ENCODE measurements at places on chromosomes 7 and 10.

- no peak for DNase-seq
Measured at GRCh38 chr7:90455163-90456030, 14.0 kb upstream of the PTTG1IP2 start.

- DNase-seq: no peak
Measured at GRCh38 chr10:66538908-66539307, 386.9 kb upstream of the LRRTM3 start.

DNA sequence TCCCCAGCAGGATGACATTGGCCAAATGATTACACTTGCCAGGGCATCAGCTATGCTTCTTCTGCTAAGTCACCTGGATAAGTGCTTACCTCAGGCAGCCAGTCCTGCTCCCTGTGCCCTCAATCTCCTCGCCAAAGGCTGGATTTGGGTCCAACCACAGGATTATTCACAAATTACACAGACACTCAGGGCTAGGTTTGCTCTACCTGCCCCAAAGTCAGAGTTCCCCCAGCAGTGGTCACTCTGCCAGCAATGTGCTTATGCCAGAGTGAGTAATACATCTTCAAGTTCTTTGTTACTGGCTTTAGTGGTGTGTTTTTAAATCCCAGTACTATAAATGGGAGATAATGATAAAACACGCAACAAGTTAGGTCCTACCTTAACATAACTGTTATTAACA, 189.7 kb upstream of the SEMA3D start:
- DNase-seq: no peak

DNA sequence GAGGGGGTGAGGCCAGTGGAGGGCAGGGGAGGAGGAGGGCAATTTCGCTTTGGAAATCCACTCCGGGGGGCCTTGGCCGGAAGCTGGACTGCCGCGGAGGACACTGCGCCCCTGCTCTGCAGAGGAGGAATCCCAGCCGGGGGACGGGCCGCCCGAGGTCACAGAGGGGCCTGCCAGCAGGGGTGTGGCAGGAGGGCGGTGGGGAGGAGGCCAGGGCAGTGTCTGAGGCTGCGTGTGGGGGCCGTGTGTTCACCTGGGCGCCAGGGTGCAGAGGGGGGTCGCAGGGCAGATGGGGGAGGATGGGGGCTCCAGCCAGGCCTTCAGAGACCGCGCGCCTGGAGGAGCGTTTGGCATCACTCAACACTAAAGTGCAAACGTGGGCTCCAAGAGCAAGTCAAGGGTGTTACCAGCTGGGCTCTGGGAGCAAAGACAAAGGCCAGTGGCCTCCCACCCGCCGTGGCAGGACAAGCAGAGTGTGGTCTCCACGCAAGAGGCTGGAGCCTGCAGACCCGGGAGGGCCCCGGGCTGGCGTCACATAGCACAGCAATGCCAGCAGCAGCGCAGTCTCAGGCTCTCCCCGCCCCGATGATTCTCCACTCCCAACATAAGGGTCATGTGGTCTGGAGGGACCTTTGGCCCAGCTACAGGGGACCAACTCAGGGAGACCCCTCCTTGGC, 45.3 kb upstream of the DNAJB6 start:
- no peak for DNase-seq

- no peak for DNase-seq
Measured at GRCh38 chr10:52615756-52616394, 156.7 kb downstream of the MBL2 start.

Measured in T-helper 17 cell (primary cell).